A549 treated with CpdA at 1 μM for 4 hours (cell line): ENCODE measurements at places on chromosomes 3 and 15. TPM values are rescaled to one million over a fixed set of nuclear protein-coding genes. Genes with fewer than 3 reads are reported as not detected.

The NCBP2 gene
- total RNA-seq: 45.3 to 54.3 TPM (median 47.6 TPM) in 5 replicates

The TMCO5A gene
- not detected in 5 replicates for total RNA-seq

The CHCHD6 gene
- total RNA-seq: 16.2 to 19.6 TPM (median 18.1 TPM) in 5 replicates

The SLITRK3 gene
- total RNA-seq: not detected in 5 replicates

The SEMA3G gene
- total RNA-seq: 0.05 to 0.15 TPM (median 0.10 TPM) in 5 replicates

The TCF12 gene
- 33.9 to 46.6 TPM (median 46.4 TPM) in 5 replicates for total RNA-seq

The CILP gene
- total RNA-seq: 0.03 to 0.06 TPM (median 0.04 TPM) in 4 of 5 replicates, not detected in the other

The DPPA2 gene
- total RNA-seq: not detected in 5 replicates

The KNG1 gene
- not detected in 5 replicates for total RNA-seq

The ZMYND10 gene
- 0.36 to 1.3 TPM (median 0.91 TPM) in 5 replicates for total RNA-seq

The TM4SF1 gene
- 1,446 to 2,525 TPM (median 1,775 TPM) in 5 replicates for total RNA-seq

The GXYLT2 gene
- 1.4 to 2.9 TPM (median 1.8 TPM) in 5 replicates for total RNA-seq

The SLC24A5 gene
- total RNA-seq: not detected in 5 replicates

The MINAR1 gene
- 0.52 to 0.67 TPM (median 0.57 TPM) in 5 replicates for total RNA-seq

The MOBP gene
- 0.09 to 0.25 TPM in 2 of 5 replicates, not detected in the others for total RNA-seq

The CLPX gene
- total RNA-seq: 35.8 to 67.3 TPM (median 45.5 TPM) in 5 replicates

The ROBO2 gene
- not detected in 5 replicates for total RNA-seq

The SLC9C1 gene
- not detected in 5 replicates for total RNA-seq

The FMN1 gene
- 0.27 to 0.59 TPM (median 0.41 TPM) in 5 replicates for total RNA-seq

The PP2D1 gene
- not detected in 5 replicates for total RNA-seq

The HACL1 gene
- 23.6 to 31.5 TPM (median 25.5 TPM) in 5 replicates for total RNA-seq

The CELSR3 gene
- 3.0 to 5.4 TPM (median 4.7 TPM) in 5 replicates for total RNA-seq

The DHFR2 gene
- 2.8 to 3.8 TPM (median 3.1 TPM) in 5 replicates for total RNA-seq

The RASGRP1 gene
- total RNA-seq: 0.26 to 0.38 TPM (median 0.30 TPM) in 5 replicates

The ATP10A gene
- total RNA-seq: 6.2 to 7.0 TPM (median 6.7 TPM) in 5 replicates

The GRIP2 gene
- total RNA-seq: 1.4 to 2.2 TPM (median 1.9 TPM) in 5 replicates

The DNASE1L3 gene
- 0.09 to 0.30 TPM (median 0.16 TPM) in 3 of 5 replicates, not detected in the others for total RNA-seq

The SYNPR gene
- total RNA-seq: not detected in 5 replicates

The ITPR1 gene
- total RNA-seq: 4.9 to 7.8 TPM (median 6.1 TPM) in 5 replicates

The SH3GL3 gene
- total RNA-seq: 0.50 to 0.96 TPM (median 0.76 TPM) in 5 replicates

The TAGLN3 gene
- total RNA-seq: not detected in 5 replicates

The ABI3BP gene
- total RNA-seq: 0.75 to 2.8 TPM (median 0.99 TPM) in 5 replicates

The TP53BP1 gene
- total RNA-seq: 18.2 to 22.5 TPM (median 21.3 TPM) in 5 replicates

The EPHB3 gene
- 0.31 to 0.80 TPM (median 0.38 TPM) in 5 replicates for total RNA-seq

The GABRA5 gene
- total RNA-seq: 81.1 to 122 TPM (median 106 TPM) in 5 replicates

The SST gene
- not detected in 5 replicates for total RNA-seq

The GATA2 gene
- 4.1 to 5.5 TPM (median 5.5 TPM) in 5 replicates for total RNA-seq

The ANKRD63 gene
- 0.19 to 0.42 TPM (median 0.32 TPM) in 4 of 5 replicates, not detected in the other for total RNA-seq
